Karpas-422 (cell line): ENCODE measurements at places on chromosomes 4 and X.

DNA sequence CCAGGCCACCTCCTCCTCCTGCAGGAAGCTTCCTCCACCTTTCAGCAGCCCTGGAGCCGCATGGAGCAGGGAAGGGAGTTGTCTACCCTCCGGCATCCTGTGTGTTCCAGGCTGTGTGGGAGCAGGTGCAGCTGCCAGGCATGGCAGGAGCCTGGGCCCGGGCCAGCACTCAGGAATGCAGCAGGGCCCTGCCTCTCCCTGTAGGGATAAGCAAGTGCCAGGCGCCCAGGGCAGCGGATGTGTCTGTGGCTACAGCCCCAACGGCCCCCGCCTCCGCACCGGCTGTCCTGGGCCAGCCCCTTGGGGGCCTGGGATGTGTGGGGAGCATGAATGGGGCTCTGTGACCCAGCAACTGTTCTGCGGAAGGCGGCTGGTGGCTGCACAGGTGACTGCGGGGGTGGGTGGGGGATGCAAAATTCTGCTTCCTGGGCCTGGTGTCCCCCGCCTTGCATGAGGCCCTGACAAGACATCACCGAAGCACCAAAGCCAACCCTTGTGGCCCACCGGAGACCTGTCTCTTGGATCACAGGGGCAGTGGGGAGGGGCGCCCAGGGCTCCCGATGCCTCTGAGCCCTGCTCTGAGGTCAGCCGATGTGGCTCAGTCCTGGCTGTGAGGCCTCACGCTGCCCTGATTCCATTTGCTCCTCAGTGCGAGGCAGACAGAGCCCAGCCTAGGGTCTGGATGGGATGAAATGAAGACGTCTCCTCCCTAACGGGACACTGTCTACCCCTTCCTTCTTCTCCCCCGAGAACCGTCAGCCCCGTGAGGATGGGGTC, 1.4 kb upstream of the DOK7 start:
- no peaks in the 10 kb centered on the region for H3K4me1 ChIP-seq
- H3K36me3 ChIP-seq: no peaks in the 10 kb centered on the region
- no peak overlapping the region for H3K27ac ChIP-seq
- no peaks in the 10 kb centered on the region for H3K27me3 ChIP-seq
- H3K4me3 ChIP-seq: no peak overlapping the region

- no peaks in the 10 kb centered on the region for H3K4me1 ChIP-seq
- no peak overlapping the region for H3K27ac ChIP-seq
- no peaks in the 10 kb centered on the region for H3K36me3 ChIP-seq
- no peak for DNase-seq
- no peaks in the 10 kb centered on the region for H3K27me3 ChIP-seq
- H3K4me3 ChIP-seq: no peak overlapping the region
Observed at GRCh38 chrX:121301356-121301755, 253.9 kb downstream of the GLUD2 start.

DNA sequence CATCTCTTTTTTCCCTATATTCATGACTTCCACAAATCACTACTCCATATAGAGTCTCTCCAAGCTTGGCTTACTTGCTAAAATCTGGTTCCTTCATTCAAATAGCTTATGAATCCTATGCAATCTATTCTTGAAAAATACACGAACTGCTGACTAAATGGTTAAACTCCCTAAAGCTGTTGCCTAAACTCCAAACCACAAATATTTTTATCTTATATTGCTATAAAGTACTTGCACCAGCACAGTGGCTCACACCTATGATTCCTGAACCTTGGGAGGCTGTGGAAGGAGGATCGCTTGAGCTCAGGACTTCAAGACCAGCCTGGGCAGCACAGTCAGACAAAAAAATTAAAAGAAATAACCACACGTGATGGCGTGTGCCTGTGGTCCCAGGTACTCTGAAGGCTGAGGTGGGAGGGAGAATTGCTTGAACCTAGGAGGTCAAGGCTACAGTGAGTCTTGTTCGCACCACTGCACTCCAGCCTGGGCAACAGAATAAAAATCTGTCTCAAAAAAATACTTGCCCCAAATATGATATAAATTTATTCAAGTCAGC, 2.2 kb downstream of the FBXO8 start:
- no peak overlapping the region for H3K27ac ChIP-seq
- H3K4me3 ChIP-seq: no peak overlapping the region
- no peaks in the 10 kb centered on the region for H3K36me3 ChIP-seq

DNA sequence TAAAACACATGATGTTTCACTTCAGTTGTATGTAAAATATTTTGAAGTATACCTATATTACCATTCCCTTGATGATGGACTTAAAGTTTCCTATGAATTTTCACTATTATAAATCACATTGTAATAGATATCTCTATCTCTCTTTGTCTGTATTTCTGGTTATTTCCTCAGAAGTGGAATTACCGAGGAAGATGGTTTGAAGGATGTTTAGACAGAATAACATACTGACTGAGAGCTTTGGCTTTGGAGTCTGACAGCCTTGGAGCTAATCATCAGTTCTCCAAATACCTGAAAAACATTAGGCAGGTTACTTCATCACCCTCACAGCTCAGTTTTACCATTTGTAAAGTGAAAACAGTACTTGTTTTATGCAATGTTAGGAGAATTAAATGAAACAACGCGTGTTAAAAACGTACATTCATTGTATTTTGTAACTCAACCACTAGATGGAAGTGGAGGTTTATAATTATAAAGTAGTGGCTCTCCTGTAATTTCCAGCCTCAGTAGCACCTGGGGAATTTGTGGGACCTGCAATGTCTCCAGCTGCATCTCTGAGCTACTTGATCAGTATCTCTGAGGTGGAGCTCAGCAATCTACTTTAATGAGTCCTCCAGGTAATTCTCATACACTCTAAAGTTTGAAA, 14.3 kb downstream of the JCHAIN start:
- 0 out of 2 replicates have a peak, but pooled peaks cover 3% of the 10 kb centered on the region for H3K4me1 ChIP-seq
- peak; percentile 77 for DNase-seq
- no peaks in the 10 kb centered on the region for H3K36me3 ChIP-seq
- no peak overlapping the region for H3K27ac ChIP-seq

DNA sequence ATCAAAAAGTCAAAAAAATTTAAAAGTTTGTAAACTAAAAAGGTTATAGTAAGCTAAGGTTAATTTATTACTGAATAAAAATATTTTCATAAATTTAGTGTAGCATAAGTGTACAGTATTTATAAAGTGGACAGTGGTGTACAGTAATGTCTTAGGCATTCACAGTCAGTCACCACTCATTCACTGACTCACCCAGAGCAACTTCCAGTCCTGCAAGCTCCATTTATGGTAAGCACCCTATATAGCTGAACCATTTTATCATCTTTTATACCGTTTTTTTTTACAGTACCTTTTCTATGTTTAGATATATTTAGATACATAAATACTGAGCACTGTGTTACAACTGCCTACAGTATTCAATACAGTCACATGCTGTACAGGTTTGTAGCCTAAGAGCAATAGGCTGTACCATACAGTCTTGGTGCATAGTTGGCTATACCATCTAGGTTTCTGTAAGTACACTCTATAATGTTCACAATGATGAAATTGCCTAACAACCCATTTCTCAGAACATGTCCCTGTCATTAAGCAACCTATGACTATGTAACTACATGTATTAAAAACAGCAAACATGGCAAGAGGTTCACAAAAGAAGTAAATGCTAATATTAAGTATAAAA, 18.6 kb downstream of the ACSL4 start:
- no peaks in the 10 kb centered on the region for H3K36me3 ChIP-seq
- no peak overlapping the region for H3K4me3 ChIP-seq
- no peak overlapping the region for H3K27ac ChIP-seq
- no peak for DNase-seq
- H3K27me3 ChIP-seq: no peaks in the 10 kb centered on the region
